ENCODE measurements at places on chromosomes 2 and 18.

- peak; percentile 76 for DNase-seq
Observed at GRCh38 chr2:175111200-175111657, 56.8 kb downstream of the ATF2 start.

DNA sequence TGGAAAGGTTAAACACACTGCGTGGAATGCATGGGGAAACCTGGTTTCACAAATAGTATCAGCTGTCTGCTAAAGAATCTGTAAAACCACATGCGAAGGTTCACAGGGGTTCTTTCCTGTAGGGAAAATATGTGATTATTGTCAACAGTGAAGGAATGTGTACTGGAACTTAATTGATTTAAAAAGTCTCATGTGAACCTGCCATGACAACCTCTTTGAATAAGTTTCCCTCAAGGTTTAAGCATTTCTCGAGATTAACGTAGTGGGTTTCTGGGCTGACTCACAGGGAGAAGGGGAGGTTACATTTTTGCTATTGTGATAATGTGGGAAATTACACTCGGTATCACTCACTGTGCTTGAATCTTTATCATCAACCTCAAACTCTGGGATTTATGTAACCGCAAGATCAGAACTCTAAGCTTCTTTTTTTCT, 28.2 kb upstream of the IL1R1 start:
- peak; percentile 62 for DNase-seq

DNA sequence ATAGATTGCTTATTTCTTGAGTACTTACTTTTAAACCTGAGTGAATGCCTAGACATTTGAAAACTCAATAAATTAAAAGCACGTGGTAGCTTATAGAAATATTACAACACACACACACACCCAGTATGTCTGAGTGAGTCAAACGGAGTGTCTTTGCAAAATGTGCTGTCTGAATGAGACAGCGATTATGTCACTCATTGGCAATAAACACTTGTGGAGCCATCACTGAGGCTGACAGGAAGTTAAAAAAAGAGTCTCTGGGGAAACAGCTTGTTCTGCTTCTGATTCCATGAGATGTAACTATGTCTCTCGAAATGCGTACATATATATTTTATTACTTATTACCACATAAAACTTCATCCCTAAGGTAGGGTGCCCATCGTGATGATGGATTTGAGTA, 22.3 kb upstream of the VPS4B start:
- peak; percentile 96 for DNase-seq

DNA sequence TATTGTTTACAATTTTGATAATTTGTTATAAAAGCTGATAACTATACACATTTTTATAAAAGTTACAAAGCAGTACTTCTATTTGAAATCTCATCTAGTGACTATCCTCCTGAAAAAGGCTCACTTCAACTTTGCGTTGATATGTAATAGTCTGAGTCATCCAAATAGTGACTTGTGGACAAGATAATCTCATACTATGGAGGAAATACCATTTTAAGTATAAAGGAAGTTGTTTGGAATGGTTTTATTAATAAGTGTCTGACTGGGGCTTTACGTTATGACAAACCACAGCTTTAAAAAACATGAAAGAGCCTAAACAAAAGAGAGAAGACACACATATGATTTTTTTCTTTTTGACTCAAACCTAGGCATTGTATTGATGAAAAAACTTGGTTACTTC, 272.3 kb upstream of the COL3A1 start:
- DNase-seq: no peak

- no peak for DNase-seq
Observed at GRCh38 chr2:113741091-113741490, 15.4 kb downstream of the SLC35F5 start.

DNA sequence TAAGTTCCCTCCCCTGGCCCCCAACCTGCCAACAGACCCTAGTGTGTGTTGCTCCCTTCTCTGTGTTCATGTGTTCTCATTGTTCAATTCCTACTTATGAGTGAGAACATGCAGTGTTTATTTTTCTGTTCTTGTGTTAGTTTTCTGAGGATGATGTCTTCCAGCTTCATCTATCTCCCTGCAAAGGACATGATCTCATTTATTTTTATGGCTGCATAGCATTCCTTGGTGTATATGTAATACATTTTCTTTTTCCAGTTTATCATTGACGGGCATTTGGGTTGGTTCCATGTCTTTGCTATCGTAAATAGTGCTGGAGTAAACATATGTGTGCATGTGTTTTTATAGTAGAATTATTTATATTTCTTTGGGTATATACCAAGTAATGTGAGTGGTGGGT, 602.2 kb downstream of the DSC3 start:
- DNase-seq: no peak

DNA sequence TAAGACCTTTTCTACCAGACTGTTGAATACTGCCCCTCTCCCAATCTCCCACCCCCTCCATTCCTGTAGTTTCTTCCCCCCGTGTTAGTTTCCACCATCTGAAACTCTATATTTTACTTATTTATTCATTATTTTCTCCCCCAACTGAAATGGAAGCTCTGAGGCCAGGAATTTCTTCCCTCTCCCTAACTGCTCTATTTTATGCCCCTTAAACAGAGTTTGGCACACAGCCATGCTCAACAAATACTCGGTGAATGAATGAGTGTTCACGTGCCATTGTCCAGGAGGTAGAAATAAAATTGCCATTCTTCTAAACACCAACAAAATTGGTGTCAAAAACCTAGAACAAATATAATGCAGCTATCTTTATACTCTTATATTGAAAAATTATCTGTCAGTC, 5.6 kb downstream of the ITGB1BP1 start:
- no peak for DNase-seq

GRCh38 chr2:171436307-171436706, 2.3 kb downstream of the DCAF17 start:
- DNase-seq: peak; percentile 61

GRCh38 chr18:32956591-32957315, 183.9 kb upstream of the KLHL14 start:
- DNase-seq: no peak

- DNase-seq: no peak
Observed at GRCh38 chr2:235080101-235080500, 128.3 kb downstream of the SH3BP4 start.

GRCh38 chr2:47519147-47519537, 116.2 kb downstream of the MSH2 start:
- no peak for DNase-seq

DNA sequence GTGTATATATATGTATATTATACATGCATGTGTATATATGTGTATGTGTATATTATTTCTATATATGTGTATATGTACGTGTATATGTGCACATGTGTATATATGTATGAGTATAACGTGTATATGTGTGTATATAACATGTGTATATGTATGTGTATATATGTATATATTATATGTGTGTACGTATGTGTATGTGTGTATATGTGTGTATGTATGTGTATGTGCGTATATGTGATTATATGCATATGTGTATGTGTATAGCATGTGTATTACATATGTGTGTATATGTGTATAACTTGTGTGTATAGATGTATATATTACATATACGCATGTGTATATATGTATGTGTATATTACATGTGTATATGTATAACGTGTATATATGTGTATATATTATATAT, 32.1 kb upstream of the ID2 start:
- no peak for DNase-seq

DNA sequence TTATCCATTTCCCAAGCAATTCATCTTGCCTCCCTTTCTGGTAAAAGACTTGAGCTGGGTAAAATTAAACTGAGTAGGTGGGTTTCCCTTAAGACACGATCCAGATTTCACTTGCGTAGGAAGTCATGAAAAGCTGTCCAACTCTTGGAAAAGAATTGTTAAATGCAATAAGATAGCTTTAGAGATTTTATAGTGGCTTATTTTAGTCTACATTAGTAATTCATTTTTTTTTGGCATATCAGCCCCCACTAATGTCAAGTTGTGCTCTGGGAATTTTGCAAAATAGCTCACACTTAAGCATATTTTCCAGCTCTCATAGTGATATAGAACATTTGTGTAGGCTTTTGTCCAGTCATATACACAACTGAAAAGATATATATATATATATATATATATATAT, 344.7 kb upstream of the FIGN start:
- no peak for DNase-seq

GRCh38 chr2:109320195-109320922, 191.4 kb downstream of the SH3RF3 start:
- no peak for DNase-seq

DNA sequence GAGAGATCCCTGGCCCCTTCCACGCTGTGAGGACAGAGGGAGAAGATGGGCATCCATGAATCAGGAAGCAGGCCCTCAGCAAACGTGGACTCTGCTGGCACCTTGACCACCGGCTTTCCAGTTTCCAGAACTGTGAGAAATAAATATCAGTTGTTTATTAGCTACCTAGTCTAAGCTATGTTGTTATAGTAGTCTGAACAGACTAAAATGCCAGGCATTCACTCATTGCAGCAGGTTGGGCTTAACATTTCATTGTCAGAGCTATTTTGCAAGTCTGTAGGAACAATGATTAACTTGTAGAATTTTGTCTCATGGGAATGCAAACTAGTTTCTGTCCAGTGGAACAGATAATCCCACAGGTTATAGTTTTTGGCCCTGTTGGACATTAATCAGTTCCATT, 24.8 kb upstream of the TBC1D8 start:
- peak; percentile 60 for DNase-seq

GRCh38 chr2:241762321-241762932, 14.2 kb upstream of the GAL3ST2 start:
- no peak for DNase-seq

DNA sequence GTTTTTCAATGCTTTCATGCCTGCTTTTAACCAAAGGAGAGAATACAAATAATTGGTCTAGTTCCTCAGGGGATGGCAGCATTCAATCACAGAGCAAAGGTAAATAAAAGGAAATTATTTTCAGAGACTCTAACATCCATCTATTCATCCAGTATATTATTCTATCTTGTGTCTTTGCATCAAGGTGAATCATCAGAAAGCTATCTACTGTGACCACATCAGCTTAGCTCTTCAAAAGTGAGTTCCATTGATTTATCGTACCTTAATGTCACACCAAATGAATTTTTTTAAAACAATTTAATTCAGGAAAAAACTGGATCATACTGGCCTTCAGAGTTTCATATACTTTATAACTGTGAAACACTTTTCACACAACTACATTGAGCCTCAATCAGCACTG, 66.1 kb downstream of the CHN1 start:
- DNase-seq: no peak

GRCh38 chr2:193315428-193316091, 1120.8 kb upstream of the TMEFF2 start:
- DNase-seq: no peak

DNA sequence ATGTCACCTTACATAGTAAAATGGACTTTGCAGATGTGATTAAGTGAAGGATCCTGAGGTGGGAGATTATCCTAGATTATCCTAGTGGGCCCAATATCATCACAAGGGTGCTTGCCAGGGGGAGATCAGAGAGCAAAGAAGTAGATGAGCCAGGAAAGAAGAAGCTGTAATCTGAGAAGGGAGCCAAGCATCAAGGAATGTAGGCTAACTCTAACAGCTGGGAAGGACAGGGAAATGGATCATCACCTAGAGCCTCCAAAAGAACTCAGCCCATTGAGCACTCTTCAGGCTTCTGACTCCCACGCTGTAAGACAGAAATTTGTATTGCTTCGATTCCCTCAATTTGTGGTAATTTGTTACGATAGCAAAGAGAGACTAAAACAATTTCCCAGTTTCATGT, 309.9 kb downstream of the LRP1B start:
- DNase-seq: no peak

DNA sequence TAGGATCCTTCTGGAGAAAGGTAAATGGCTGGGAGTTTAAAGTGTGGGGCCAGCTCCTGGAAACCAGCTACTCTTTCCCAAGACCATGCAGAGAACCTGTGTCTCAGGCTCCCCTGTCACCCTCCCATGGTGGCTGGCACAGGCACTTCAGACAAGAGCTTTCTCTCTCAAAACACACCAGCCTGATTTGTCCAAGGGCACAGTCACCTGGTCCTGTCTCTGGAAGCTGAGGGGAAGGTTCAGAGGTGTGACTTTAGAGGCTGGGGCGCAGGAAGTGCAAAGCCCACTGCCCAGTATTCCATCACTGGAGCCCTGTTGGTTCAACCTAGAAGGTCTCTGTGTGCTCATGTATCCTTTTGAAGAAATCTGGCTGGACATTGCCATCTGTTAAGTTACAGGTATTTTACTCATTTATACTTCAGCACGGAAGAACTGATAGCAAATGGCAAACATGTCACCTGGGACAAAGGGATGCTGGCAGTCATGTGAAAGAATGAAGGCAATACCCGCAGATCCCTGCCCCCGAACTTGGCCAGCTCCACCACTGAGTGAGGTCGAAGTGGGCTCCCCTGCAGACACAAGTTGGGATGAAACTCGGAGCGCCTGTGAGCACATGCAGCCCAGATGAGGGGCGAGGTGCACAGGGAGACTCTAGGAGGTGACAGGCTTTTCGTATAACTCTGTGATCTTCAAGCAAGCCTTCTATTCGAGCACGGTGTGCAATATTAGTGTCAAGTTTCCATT, 96.9 kb upstream of the MGAT4A start:
- no peak for DNase-seq

GRCh38 chr18:46211816-46212215, 107.6 kb downstream of the HAUS1 start:
- peak; percentile 63 for DNase-seq

GRCh38 chr2:18551169-18551568, 9.3 kb downstream of the RDH14 start:
- no peak for DNase-seq

All from suppressor macrophage treated with lipopolysaccharide for 1 hour (primary cell).